Left ventricle myocardium superior (tissue), 1 donor: ENCODE measurements at places on chromosomes 12 and 14.

DNA sequence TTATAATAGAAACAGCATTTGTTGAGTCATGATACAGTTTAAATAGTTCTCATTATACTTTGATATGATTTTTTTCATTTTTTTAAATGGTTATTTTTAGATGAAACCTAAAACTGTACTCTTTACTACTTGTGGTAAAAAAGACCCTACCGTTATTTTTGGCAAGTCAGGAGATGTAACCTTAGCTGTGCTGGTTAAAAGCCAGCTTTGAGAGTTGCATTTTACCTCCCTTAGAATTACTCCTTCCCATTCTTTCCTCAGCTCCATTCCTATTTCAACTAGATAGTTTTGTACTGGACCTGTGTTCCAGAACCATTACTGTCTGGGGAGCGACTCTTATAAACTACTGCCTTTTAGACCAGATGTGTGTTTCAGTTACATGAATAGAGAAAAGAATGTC, 92.0 kb downstream of the RAD51B start:
- no peak for DNase-seq

DNA sequence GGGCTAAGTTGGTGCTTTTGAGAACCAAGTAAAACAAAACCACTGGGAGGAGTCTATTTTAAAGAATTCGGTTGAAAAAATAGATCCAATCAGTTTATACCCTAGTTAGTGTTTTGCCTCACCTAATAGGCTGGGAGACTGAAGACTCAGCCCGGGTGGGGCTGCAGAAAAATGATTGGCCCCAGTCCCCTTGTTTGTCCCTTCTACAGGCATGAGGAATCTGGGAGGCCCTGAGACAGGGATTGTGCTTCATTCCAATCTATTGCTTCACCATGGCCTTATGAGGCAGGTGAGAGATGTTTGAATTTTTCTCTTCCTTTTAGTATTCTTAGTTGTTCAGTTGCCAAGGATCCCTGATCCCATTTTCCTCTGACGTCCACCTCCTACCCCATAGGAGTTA, 1.8 kb upstream of the RAB5B start:
- DNase-seq, result no peak

GRCh38 chr12:107736914-107737313, 24.0 kb downstream of the PRDM4 start:
- DNase-seq, result no peak

GRCh38 chr12:34363050-34363673, 340.9 kb downstream of the ALG10 start:
- no peak for DNase-seq

DNA sequence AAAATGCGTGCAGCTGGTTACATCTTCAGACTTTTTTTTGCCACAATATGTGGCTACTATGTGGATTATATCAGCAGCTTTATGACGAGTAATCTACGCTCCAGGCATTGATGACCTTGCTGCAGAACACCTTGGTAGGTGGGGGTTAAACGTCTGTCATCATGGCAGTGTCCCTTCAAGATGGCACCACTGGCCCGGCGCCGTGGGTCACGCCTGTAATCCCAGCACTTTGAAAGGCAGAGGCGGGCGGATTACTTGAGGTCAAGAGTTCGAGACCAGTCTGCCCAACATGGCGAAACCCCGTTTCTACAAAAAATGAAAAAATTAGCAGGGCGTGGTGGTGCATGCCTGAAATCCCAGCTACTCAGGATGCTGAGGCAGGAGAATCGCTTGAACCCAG, 177.5 kb downstream of the AEBP2 start:
- no peak for DNase-seq

- peak; percentile 52 for DNase-seq
Observed at GRCh38 chr12:116694653-116695463, 43.0 kb downstream of the SPRING1 start.

DNA sequence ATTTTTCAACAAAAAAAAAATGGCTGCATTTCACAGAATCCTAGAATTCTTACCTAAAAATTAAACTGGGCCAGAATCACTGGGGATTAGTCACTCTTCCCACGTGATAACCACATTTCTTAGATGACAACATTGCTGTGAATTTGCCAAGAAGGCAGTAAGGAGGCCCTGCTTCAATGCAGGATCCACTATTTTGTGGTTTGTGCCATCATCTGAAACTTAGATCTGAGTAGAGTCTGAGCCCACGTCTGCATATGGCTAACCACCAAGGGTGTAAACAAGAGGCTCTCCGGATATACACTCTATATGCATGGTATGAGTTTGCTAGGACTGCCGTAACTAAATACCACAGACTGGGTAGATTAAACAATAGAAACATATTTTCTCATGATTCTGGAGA, 24.4 kb upstream of the TBX5 start:
- DNase-seq, result no peak

GRCh38 chr12:116964054-116965050, 53.6 kb downstream of the FBXW8 start:
- no peak for DNase-seq

- DNase-seq, result no peak
Observed at GRCh38 chr12:63348556-63348955, 197.6 kb upstream of the AVPR1A start.
